T-helper 17 cell (primary cell): ENCODE measurements at places on chromosomes 7 and 10.

GRCh38 chr10:122999347-122999746, 9.2 kb downstream of the IKZF5 start:
- no peak for DNase-seq

DNA sequence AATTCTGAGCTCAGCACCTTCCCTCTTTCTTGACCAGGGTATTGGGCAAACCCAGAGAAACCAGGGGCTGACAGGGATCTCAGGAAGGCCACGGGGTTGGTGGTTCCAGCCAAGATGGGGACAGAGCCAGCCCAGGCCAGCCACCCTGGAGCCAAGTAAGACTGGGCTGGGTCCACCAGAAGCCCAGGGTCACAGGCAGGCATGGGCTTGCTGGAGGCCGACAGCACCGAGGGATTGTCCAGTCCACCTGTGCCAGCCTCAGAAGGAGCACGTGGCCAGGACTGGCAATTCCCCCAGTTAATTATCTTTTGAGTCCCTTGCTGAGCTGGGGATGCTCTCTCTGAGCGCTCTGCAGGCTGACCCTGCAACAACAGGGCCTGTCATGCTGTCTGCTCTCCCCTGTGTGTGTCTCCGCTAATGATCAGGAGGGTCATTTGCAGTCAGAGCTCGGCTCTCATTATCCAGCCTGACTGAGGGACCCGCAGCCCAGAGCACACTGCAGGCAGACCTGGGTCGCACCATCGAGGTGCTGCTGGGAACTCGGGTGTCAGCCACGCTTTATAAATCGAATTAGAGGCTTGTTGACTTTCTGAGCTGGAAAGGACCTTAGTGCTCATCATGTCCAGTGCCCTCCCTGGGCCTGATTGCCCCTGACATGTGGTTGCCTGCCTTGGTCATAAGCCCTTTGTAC, 69.5 kb upstream of the PPIF start:
- DNase-seq, result no peak

DNA sequence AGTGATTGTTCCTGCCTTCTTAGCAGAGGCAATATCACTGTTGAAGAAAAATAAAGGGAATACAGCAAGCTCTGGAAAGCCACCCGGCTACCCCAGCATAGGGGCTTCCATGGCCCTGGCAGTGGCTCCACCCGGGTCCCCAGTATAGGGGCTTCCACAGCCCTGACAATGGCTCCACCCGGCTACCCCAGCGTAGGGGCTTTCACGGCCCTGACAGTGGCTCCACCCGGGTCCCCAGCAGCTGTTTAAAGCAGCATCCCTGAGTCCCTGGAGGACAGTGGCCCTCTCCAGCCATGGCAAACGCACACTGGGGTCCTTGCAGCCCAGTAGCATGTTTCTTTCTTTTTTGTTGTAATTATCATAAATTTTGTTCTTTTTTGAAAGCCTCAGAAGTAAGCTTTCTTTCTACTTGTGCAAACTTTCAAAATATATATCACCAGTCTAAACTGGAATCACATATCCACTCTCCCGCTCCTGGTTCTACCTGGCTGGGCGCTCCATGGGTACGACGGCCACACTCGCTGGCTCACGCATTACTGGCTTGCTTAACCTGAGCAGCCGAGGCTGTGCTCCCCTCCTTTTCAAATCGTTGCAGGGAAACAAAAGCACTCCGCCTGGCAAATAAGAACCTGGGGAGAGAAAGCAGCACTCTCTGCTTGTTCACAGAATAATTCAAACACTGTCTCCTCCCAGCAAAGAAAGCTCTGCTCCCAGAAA, 62.1 kb downstream of the TCERG1L start:
- DNase-seq, result no peak

- no peak for DNase-seq
Observed at GRCh38 chr7:114109721-114110120, 190.9 kb upstream of the PPP1R3A start.

DNA sequence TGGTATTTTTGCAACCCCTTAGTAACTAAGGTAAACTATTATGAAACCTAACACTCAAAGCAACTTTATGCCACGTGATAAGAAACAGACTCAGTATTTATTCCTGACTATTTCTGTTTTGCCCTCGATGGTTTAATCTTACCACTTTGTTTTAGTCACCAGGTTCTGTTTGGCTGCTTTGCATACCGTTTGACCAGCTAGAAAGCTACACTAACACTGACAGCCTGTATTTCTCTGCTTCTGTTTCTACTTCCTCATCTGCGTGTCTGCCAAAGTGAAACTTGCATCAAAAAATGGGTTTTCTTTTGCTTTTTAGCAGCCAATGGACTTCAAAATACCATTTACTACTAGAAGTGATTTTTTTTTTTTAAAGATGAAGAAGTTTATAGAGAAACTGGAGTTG, 802.5 kb downstream of the GRM8 start:
- no peak for DNase-seq

DNA sequence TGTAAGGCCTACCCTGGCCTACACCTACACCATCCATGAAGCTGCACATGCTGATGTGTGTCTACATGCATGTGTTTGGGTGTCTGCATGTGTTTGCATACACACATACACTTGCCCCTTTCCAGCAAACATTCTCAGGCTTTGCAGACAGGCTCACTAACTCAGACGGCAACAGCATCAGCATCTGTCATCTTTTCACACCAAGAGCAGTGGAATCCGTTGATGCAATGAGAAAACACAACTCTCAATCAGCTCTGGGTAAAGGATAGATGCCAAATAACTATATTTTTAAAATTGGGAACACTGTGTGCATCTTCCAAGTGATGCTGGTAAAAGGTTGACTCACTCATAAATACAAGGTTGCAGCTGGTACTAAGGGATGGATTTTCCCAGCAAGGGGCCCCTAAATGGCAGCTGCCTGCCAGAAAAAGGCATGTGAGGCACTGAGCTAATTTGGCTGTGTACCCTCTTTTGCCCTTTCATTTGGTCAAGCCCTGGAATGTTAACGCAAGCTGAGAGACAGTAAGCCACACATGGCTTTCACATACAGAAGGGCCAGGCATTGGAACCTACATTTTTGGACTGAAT, 296.3 kb upstream of the NPSR1 start:
- DNase-seq, result no peak

- DNase-seq, result no peak
Observed at GRCh38 chr10:114576132-114576487, 82.0 kb downstream of the ABLIM1 start.

DNA sequence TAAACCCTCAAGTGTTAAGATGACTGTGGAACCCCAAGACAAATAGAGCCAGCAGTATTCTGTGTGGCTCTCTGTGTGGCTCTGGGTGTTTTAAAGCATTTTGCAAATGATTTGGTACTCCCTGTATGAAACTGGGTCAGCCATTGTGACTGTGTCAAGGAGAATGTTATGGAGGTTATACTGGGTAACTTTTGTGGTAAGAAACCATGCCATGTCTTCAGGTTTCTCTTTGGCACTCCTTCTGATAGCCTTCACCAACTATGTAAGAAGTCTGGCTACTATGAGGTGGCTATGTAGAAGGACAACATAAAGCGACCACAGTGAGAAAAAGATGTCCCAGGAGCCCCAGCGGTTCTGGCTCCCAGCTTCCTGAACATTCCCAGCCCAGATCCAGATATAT, 226.6 kb upstream of the RHOBTB1 start:
- no peak for DNase-seq

DNA sequence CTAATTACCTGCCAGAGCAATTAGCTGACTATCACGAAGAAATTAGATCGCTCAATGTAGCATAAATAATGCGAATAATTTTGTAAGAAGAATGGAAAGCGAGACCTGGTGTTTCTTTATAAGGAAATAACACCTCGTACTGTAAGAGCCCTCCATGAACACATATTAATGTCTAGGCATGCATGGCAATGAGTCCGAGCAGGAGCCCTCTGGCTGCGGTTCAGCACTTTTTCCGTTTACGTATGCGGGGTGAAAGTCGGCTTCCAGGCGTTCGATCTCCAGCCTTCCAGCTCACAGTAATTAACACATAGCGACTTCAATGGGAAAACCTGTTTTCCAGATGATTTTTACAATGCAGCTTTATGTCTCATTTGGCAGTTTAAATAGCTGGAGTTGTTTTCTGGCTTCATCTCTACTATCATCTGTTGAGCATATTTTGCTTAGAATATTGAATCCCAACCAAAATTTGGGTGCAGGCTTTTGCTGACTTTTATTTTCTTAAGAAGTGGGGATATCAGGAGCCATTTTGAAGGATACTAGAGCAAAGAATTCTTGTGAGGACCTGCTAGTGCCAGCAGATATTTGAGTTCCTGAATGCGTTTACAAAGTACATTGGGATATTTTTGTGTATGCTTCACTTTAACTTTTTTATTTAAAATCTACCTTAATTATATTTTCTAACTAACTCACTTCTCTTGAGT, 7.2 kb upstream of the SP8 start:
- DNase-seq, result no peak

DNA sequence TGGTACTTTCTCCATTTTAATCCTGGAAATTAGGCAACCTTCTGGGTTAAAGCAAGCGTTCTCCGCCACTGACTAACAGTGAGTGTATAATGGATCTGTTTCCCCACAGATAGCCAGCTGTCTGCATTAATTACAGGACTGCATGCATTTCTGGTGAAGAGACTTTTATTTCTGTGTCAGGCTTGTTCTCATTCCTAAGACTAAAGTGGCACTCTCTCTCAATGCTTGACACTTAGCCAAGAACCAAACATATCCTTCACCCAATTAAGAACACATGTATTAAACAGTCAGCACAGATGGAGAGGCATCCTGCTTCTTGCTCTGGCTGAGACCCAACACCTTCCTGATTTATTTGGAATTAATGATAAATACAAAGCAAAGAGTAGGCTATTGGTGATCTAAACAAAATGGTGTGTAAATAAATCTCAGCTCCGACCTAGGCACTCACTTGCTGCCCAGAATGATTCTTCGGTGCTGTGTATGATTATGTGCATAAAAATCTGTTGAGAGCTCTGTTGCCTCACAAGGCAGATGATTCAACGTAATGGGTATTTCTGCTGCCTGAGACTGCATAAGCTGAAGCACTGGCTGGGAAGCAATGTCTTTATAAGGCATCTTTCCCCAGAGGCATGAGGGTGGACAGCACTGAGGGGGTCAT, 16.8 kb downstream of the CALU start:
- no peak for DNase-seq

GRCh38 chr7:40015790-40016296, 65.8 kb downstream of the CDK13 start:
- no peak for DNase-seq

GRCh38 chr10:114394531-114394930, 9.8 kb downstream of the AFAP1L2 start:
- no peak for DNase-seq

GRCh38 chr7:92837000-92837749, 802 bp upstream of the CDK6 start:
- no peak for DNase-seq

DNA sequence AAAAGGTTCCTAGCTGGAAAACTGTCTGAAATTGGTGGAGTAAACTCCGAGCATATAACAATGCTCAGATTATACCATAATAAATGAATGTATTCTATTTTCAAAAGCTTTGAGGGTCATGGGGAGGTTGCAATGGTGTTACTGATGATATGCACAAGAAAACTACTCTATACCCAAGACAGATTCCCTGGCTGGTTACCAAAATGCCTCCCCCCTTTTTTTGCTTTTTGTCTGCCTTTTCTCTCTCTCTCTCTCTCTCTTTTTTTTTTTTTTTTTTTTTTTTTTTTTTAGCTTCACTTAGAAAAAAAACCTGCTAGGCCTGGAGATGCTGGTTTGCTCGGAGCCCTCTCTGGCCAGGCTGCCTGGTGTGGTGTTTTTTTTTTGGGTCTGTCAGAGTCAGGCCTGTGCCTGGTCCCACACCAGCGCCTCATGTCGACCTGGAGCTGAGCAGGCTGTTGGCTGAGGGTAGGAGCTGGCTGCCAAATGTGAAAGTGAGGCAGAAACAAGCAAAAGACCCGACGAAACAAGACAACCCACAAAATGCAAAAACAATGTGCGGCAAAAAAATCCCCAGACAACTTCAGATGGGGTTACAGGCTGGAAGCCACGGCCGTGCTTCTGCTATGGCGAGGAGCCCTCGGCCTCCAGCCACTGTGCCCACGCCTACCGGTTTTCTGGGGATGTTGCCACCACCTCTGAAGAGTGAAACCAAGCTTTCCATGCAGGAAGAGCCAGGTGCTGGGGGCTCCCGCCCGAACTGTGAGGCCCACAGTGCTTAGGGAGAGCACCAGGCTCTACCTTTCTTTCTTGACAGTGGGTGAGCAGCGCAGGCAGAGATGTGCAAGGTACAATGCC, 59.9 kb upstream of the EFCAB10 start:
- no peak for DNase-seq

GRCh38 chr10:3875842-3876235, 90.8 kb upstream of the KLF6 start:
- DNase-seq, result no peak

DNA sequence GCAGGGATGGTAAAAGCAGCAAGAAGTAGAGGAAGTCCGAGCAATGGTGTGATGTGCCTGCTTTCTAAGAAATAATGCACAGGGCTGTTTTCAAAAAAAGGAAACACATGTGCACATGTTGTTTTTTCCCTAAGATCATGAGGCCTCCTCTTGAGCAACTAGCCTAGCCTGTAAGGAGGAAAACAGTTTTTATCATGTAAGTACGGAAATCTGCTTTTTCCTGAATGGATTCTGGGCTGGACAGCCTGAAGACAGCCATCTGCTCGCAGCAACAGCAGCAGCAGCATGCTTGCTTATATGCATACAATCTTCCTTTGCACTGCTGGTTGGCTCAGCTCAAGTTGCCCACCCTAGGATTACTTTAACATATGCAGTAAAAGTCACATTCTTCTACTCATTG, 87.1 kb downstream of the HIBADH start:
- DNase-seq, result no peak

GRCh38 chr10:130963052-130963393, 348.5 kb downstream of the TCERG1L start:
- DNase-seq, result no peak

GRCh38 chr10:49655099-49655498, 24.4 kb upstream of the C10orf53 start:
- DNase-seq, result no peak

- DNase-seq, result no peak
Observed at GRCh38 chr7:70040970-70041766, 442.9 kb downstream of the AUTS2 start.

DNA sequence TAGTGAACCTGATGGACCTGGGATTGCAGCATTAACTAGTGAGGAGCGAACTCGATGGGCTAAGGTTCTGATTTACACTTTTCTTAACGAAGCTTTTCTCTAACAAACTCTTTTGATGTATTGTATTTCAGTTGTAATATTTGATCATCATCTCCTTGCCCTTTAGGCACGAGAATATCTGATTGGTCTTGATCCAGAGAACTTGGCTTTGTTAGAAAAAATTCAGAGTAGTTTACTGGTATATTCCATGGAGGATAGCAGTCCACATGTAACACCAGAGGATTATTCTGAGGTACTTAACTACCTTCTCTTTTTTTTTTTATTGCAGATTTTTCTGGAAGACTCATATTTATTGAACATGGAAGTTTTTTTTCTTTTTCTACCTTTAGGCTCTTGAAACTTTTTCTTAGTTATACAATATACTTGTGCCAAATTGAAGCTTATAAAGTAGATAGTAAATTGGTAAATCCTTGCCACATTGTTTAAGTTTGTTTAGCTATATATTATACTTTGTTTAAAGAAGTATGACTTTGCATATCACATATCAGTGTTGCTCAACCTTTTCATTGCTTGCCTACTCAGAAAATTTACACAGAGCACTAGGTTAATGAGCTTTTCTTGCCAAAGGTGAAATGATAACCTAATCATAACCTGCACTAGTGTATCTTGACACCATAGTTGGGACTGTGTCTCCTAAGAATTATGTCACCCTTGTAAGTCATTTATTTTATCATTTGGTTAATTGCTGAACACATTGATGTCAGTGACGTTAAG, 30.4 kb downstream of the CROT start:
- no peak for DNase-seq
